ENCODE measurements at places on chromosomes 7 and 10.

DNA sequence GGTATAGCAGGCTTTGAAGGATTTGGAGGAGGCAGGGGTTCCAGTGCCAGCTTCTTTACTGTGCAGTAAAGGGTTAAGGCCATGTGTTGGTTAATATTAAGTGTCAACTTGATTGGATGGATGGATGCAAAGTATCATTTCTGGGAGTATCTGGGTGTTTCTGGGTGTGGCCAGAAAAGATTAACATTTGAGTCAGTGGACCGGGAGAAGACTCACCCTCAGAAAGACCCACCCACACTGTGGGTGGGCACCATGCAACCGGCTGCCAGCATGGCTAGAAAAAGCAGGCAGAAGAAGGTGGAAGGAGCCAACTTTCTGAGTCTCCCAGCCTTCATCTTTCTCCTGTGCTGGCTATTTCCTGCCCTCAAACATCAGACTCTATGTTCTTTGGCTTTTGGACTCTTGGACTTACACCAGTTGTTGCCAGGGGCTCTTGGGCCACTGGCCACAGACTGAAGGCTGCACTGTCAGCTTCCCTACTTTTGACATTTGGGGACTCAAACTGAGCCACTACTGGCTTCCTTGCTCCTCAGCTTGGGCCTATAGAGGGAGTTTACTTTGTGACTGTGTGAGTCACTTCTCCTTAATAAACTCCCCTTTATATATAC, 6.8 kb upstream of the TRUB1 start:
- DNase-seq, result no peak

GRCh38 chr7:2843711-2844152, 376 bp downstream of the GNA12 start:
- DNase-seq, result peak; percentile 13

- DNase-seq, result no peak
These were observed 28.1 kb downstream of the WDR37 start for GRCh38 chr10:1084011-1084950.

DNA sequence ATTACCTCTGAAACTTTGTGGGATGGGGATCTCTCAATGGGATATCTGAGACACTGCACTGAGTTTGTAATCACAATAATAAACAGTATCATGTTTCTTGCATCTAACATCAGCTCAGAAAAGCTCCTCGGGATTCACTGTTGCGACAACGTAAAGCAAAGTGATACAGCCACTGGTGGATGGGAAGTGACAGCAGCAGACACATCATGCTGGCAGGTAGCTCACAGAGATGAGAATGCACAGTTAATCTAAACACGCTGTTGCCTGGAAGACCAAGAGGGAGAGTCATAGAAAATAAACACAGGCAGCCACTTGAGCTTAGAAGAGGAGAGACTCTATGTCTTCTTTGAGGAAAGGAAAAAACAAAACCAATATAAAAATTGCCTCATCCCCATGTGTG, 513.8 kb downstream of the MAGI2 start:
- DNase-seq, result no peak

GRCh38 chr7:155807065-155807671, 5.1 kb downstream of the SHH start:
- no peak for DNase-seq

Measured in CD4-positive, alpha-beta T cell (primary cell).